ENCODE measurements at places on chromosomes 4 and X.

- no peak for DNase-seq
Measured at GRCh38 chr4:106493086-106493485, 124.5 kb upstream of the GIMD1 start.

- no peak for DNase-seq
Measured at GRCh38 chr4:141158219-141158618, 24.9 kb upstream of the RNF150 start.

- no peak for DNase-seq
Measured at GRCh38 chr4:137367620-137368019, 164.7 kb downstream of the PCDH18 start.

- no peak for DNase-seq
Measured at GRCh38 chr4:173424899-173425805, 26.2 kb upstream of the SCRG1 start.

DNA sequence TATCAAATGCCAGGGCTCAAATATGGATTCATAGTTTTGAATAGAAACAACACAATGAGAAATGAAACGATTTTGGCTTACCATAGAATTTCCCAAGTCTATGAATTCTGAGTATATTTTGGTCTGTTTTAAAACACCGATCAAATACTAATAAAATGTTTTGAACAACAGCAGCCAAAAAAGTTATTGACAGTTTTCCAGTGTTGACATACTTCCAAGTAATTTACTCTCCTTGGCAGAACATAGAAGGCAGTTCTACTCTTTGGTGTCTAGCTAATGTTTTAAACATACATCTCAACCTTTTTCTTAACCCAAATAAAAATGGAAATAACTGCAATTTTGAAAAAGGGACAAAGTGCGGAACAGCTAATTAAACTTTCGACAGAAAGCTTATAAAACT lies 1419.8 kb downstream of the ADGRL3 start:
- no peak for DNase-seq

- no peak for DNase-seq
Measured at GRCh38 chrX:22383988-22384387, 111.3 kb downstream of the CBLL2 start.
